ENCODE measurements at places on chromosomes 2 and 18.

DNA sequence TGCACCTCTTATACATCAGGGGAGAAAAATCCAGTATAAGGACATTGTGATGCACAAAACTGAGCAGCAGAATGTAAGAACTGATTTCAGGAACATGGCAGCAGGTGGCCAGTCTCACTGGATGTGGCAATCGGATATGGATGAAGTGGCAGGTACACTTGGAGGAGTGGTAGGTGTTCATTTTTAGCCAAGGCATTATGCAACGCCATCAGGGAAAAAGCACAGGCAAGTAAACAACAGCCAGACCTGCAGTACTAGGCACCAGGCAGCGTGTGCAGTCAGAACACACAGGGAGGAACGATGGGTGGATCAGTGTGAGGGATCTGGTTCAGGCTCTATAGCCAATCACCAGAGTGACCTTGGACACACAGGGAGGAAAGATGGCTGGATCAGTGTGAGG, 77.4 kb upstream of the GCFC2 start:
- DNase-seq: no peak

- no peak for DNase-seq
Measured at GRCh38 chr18:56890632-56891031, 239.5 kb downstream of the WDR7 start.

DNA sequence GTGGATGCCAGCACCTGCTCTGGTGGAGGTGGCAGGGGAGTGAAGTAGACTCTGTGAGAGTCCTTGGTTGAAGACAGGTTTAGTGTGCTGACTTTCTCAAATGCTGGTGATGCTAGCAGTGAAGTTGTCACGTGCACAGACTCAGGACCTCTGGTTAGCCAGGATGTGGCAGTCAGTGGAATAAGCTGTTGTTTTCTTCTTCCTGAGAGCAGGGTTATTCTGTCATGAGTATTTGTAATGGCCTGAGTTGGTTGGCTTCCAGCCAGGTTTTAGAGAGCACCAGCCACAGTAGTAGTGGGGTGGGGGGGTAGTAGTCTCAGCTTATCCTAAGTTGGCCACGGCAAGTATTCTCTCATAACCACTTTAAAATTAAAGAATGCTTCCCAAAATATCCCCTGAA, 238.5 kb upstream of the FBXO11 start:
- DNase-seq: no peak

GRCh38 chr18:61935362-61935761, 42.6 kb upstream of the RNF152 start:
- no peak for DNase-seq

- DNase-seq: no peak
Measured at GRCh38 chr2:119766944-119767343, 7.2 kb downstream of the PTPN4 start.

GRCh38 chr18:55186588-55186987, 227.3 kb upstream of the CCDC68 start:
- DNase-seq: no peak

GRCh38 chr2:44237221-44237620, 38.1 kb upstream of the SLC3A1 start:
- DNase-seq: no peak

DNA sequence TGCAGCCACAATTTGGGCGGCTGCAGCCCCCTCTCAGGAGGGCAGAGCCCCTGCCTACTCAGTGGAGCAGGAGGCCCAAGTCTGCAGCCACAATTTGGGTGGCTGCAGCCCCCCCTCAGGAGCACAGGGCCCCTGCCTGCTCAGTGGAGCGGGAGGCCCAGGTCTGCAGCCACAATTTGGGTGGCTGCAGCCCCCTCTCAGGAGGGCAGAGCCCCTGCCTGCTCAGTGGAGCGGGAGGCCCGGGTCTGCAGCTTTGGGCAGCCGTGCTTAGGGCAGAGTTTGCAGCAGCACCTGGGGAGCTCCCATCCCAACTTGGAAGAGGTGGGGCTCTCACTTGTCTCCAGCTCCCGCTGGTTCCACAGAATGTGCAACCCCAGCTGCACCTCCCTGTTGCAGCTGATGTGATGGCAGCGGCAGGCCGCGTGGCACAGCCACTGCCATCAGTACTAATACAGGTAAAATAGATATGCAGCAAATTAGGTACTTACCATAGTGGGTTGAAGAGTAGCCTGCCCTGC, 99.4 kb downstream of the TWIST2 start:
- DNase-seq: no peak

DNA sequence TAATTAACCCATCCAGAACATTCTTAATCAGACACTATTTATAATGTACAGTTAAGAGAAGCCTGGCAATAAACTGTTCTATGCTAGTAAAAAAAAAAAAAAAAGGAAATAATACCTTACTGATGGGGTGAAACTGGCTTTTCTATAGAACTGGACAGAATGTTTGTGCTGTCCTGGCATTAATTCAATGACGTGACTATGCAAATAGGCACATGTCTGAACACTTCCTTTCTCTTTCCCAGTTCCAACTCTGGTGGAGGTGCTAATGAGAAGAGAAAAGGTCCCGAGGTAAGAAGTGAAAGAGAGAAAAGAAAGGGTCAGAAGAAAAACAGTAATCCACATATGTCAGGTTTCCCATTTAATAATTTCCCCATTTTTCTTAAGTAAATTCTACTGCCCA, 508.4 kb downstream of the ZEB2 start:
- no peak for DNase-seq

DNA sequence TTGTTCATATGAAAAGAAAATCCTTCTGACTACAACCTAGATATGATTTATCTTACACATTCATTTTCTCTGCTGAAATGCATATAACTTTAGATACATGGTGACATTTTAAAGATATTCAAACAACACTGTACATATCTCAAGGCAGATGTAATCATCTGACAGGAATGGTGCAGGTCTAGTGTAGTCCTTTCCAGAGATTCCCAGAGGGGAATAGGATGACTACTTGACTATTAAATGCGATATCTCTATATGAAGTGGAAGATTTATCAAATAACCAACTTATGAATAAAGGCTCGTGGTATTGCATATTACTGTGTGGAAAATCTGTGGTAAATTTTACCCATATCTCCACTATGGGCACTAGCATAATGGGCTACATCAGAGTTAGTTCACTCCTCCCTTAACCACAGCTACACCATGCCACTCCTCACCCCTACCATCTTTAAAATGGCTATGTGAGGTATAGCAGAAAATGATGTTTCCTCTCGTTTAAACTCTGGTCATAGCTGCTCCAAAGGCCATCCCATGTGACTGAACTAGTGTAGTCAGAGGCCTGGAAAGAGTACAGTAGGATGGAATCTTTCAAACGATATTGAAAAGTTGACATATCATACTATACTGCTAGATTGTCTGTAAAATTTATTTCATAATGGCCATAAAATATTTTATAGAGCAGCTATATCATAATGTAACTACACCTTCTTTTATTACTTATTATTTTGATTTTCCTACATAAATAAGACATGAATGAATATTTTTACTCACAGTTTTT, 9.1 kb upstream of the ITPRID2 start:
- DNase-seq: no peak

- no peak for DNase-seq
Measured at GRCh38 chr18:9139400-9140039, 2.9 kb downstream of the ANKRD12 start.

- no peak for DNase-seq
Measured at GRCh38 chr2:107728586-107728985, 98.1 kb upstream of the RGPD4 start.

GRCh38 chr2:190664240-190664639, 15.4 kb downstream of the NAB1 start:
- no peak for DNase-seq

- DNase-seq: no peak
Measured at GRCh38 chr2:56167616-56168562, 15.9 kb upstream of the CCDC85A start.

DNA sequence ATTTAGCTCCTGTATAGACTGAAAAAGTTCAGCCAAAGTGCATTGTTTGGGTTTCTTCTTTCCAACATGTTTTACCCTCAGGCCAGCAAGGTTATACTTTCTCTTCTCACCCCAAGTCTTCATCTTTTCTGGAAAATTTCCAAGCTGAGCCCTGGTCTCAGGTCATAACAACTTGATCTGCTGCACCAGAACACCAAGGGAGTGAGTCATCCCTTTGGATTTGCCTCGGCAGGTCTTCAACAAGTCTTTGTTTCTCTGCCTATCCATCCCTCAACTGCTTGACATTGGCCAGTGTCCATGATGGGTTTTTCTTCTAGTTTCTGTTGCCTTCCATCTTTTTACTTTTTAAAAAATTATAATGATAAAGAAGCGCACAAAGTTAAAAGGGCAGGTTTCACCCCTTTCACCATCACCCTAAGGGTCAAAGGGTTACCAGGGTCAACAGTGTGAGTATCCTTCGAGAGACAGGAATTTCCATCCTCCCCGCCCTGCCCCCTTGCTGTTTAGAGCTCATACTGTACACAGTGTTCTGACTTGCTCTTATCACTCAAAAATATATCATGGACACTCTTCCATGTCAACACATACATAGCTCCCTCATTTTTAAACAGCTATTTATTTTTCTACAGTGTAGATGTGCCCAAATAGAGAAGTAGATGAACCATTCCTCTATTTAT, 5.7 kb upstream of the SPATS2L start:
- no peak for DNase-seq

DNA sequence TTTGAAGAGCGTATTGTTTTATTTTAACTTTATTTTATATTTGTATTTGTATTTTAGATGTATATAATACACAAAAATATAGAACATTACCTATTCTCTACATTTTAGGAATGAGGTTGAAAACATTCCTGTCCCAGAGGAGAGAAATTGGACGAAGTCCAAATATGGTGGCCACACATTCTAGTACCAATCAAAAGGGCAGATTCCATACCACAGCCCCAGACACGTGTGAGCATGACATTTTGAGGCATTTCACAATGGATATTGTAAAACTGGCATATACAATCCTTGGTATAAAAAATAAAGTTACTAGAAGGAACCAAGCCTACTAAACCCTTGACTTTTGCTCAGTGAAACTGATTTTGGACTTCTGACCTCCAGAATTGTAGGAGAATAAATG, 50.6 kb downstream of the C2orf76 start:
- DNase-seq: no peak

DNA sequence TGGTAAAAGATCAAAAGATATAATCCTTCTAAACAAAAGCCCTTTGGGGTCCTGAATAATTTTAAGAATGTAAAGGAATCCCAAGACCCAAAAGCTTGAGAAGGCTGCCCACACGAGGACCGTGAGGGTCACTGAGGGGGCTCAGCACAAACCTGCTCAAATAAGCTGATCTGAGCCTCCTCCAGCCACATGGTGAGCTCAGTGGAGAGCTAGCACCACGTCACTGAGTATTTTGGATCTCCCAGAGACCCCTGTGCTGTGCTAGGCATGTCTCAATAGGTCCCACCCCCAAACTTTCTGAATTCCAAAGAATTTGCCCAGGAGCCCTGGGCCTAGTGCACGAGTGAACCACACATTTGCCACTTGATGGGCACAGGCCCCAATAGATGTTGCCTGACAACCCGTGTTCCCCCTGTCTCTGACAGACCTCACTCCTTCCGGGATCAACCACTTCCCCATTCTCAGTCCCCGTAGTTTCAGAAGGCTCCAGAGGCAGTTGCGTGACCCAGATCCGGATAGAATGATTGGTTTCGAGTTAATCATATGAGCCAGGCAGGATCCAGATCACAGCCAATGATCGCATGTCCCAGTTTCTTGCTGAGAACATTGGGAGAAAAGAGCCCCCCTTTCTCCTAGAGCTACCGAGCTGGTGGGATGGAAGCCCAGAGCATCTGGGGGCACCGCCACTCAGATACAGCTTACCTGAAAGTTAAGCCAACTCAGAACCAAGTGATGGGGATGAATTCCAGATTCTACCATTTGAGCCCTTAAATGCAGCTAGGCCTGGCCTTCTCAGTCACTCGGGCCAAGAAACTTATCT, 203.8 kb downstream of the TNS1 start:
- DNase-seq: peak; percentile 3

DNA sequence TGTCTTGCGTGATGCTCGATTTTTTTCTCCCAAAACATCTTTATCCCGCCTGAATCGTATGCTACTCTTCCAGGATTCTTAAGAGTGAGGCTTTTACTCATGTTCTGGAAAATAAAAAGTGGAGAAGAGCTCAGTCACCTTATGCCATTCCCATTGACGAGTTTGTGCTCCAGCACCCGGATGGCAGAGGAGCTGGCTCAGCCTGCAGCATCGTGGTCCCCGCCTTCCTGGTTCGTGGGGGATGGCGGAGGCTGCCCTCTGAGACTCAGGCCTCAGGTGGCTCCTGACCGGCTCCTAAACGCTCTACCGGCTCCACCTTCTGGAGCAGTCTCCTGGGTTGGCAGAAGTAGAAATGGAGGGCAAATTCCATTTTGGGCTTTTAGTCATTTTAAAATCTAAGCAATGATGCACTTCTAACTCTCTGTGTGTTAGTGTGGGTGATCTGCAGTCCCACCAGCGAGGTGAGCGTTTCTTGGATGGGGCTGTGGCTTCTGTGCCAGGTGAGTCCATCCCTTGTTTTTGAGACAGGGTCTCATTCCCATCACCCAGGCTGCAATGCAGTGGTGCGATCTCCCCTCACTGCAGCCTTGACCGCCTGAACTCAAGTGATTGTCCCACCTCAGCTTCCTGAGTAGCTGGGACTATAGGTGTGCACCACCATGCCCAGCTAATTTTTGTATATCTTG, 27.8 kb downstream of the RTP5 start:
- DNase-seq: no peak

DNA sequence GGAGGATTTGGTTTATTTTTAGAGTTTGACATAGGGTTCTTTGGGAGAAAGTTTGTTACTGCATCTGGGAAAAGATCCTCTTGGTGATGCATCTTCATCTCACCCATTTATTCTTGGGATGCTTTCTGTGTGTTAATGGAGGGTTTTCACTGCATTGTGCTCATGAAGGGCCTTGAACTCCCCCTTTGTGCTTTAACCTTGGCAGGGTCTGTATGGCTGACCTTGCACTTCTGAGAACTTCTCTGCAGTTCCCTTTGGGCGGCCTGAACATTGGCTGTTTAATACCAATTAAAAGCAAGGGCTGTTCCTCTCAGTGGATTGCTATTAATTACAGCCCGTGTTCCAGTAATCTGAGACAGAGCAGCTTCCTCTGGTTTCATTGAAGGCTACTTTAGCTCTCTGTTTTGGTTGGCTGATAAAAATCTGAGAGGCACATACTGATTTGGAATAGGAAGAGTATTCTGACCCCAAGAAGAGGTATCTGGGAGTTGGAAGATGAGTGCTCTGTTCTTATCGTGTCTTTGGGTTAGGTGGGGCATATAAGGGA, 37.5 kb downstream of the FMNL2 start:
- DNase-seq: no peak

GRCh38 chr2:28427741-28428415, 35.2 kb downstream of the FOSL2 start:
- DNase-seq: no peak

DNA sequence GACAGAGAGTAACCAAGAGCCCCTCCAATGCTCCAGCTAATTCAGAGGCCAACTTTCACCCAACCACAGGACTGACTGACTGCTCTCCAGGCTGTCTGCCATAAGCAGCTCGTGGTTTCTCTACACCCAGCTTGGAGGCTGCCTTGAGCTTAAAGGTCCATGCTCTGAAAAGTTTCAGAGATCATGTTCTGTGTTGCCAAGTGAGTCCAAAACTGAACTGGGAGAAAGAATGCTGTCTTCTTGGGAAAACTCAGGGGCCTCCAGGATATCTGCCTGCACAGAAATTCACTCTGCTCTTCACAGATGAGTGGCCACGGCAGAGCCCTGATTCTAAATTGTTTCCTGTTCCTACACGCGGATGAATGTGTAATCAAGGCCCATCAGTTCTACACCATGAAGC, 51.1 kb downstream of the LPIN2 start:
- DNase-seq: no peak

GRCh38 chr18:40852406-40852805, 1102.6 kb upstream of the PIK3C3 start:
- DNase-seq: no peak

- peak; percentile 39 for DNase-seq
Measured at GRCh38 chr2:237512774-237513466, 25.9 kb downstream of the MLPH start.
